ENCODE measurements at places on chromosomes 7 and 10. TPM values are rescaled to one million over a fixed set of nuclear protein-coding genes. Genes with fewer than 3 reads are reported as not detected.

POLR1F gene
- total RNA-seq, result 16.8 TPM

PNLIPRP3 gene
- not detected for total RNA-seq

OR6V1 gene
- not detected for total RNA-seq

IMMP2L gene
- total RNA-seq, result 16.7 TPM

PTPRN2 gene
- total RNA-seq, result 0.93 TPM

CLDN15 gene
- total RNA-seq, result 10.9 TPM

ACTA2 gene
- total RNA-seq, result 21.5 TPM

Measured in A549 treated with RU486 at 1 μM for 4 hours (cell line).